IPS-NIHi11 (cell line): ENCODE measurements at places on chromosomes 3 and 15.

DNA sequence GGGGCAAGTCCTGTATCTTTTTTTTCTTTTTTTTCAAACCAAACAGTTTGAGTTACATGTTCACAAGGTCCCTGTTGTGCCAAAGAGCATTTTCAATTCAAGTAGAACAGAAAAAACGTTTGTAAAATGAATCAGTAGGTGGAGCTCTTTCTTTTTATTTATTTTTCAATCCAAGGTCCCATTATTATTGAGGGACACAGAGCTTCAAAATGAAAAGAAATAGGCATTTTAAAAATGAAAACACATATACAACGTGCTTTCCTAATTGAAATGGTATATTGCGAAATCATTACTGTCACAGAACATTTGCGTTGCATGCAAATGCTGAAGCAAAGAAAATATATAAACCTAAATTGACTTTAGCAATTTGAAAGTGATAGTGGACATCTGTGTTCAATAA is 711.0 kb downstream of the MECOM start:
- no peak for DNase-seq

GRCh38 chr3:139518306-139518705 is 21.2 kb downstream of the RBP1 start:
- DNase-seq, result no peak

GRCh38 chr3:44184319-44184953 is 57.2 kb upstream of the TOPAZ1 start:
- DNase-seq, result peak; percentile 10

- no peak for DNase-seq
Observed at GRCh38 chr3:97515076-97515475, 249.5 kb upstream of the ARL6 start.

- no peak for DNase-seq
Observed at GRCh38 chr3:155704771-155705559, 39.9 kb downstream of the PLCH1 start.

GRCh38 chr3:178990293-178990692 is 81.3 kb downstream of the ZMAT3 start:
- no peak for DNase-seq

DNA sequence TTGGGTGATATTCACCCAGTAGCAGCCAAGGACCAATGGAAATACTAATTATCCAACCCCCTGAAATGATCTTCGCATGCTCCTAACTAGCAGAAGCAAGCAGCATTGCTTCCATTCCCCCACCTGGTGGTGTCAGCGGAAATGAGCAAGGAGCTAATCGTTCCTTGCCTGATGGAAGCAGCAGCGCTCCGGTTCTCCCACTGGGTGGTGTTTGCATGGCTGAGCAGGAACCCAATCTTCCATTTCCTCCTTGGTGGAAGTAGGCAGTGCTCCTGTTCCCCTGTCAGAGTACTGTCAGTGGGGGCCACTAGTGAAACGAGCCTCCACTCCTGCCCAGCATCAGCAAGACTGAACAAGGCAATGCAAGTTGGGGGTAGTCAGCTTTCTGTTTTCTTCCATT is 311.5 kb downstream of the CACNA2D3 start:
- peak; percentile 77 for DNase-seq

- no peak for DNase-seq
Observed at GRCh38 chr3:131786386-131786785, 248.4 kb downstream of the CPNE4 start.

DNA sequence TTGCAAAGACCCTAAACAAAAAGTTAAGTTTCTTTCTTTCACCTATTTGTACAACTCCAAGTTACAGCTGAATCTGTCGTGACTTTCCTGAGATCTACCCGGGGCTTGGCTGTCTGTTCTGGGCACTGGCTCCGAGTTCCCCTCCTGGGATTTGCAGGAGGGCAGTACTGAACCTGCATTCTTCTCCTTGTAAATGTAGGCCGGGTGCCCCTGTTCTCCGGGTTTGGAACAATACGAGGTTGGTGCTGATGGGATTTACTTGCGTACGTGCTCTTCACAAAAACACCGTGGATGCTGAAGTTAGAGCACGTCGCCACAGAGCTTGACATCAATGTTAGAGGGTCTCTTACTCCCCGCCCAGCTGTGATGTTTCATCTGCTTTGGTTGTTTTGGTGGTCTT is 48.1 kb downstream of the KLHL25 start:
- DNase-seq, result no peak

- DNase-seq, result no peak
Observed at GRCh38 chr15:78921517-78921916, 23.3 kb downstream of the CTSH start.

DNA sequence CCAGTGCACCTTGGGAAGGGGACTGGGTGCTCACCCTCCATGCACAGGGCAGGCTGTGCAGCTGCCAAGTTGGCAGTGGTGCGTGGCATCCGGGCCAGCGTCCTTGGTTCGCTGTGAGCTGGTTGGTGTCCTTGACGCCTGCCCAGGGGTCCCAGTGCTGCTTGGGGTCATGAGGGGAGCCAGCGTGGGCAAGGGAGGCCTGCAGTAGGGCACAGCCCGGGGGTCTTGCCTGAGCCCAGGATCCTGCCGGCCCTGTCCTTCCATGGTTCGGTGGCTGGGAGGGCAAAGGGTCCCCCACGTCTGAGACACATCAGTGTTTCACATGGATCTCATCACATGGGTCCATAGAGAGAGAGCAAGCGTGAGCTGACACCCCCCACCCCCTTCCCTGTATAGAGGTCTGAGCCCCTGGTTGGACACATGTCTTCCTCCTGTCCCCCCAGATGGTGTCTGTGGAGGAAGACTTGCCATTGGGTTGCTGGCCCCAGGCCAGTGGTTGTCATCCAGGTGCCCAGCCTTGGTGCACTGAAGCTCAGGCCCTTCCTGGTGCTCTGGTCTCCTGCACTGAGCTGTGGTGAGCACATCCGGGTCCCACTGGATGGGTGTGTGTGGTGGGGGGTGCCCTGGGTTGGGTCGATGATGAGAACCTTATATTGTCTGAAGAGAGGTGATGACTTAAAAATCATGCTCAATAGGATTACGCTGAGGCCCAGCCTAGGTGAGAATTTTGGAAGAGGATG is 232.3 kb downstream of the SNRPN start:
- DNase-seq, result no peak

GRCh38 chr15:26739791-26740190 is 33.1 kb downstream of the GABRB3 start:
- no peak for DNase-seq

- DNase-seq, result no peak
Observed at GRCh38 chr3:197820550-197821335, 29.7 kb downstream of the LRCH3 start.

DNA sequence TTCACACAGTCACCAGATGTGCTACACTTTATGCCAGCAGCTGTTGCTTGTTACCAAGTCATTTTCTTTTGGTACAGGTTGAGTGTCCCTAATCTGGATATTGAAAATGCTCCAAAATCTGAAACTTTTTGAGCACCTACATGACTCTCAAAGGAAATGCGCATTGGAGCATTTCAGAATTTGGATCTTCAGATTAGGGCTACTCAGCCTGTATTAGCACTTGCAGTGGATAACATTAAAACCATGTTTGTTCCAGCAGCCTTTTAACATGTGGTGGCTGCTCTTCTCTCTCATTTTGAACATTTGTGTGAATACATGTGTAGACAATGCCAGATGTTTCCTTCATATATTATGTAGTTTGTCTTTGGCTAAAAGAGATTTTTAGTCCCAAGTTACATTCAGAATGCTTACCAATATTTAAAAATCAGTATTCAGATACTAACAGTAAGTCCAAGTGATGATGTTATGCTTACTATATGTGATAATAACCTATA is 230.9 kb upstream of the UBE2E1 start:
- DNase-seq, result no peak

DNA sequence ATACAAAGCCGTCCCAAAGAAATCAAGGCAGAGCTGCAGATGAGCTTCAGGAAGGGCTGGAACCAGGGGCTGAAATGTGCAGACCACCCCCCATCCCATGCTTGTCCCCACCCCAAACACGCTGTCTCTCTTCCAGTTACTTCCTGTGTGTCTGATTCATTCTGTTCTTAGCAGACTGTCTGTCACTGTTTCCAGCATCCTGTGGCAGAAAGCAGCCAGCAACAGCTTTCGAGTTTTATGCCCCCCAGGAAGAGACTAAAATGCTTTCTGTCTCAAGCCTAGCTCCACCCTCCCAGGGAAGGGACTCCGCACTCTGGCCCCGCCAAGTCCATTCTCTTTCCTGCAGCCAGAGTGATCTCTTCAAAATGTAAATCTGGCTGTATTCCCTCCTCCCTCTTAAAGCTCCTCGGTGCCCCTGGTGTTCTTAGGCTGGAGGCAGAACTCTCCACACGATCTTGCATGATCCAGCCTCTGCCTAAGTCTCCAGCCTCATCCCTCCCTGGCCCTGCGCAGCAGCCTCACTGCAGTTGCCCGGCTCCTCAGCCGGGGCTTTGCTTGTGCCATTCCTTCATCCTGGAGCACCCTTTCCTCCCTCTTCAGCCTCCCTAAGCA is 41.5 kb downstream of the HRH1 start:
- DNase-seq, result no peak

DNA sequence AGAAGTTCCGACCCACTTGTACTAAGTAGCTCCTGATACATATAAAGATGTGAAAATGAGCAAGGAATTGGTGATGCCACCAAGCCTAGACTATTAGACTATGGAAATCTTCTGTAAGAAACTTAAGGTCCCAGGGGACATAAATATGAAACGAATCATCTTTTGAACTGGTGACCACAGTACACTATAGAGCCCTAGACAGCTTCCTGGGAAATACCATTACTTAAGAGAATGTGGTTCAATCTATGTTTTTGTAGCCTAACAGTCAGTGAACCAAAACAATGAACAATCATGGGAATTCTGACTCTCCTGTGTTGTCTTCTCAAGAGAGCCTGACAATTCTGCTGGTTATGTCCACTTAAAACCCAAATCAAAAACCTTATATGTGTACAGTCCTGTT is 191.6 kb downstream of the GREM1 start:
- no peak for DNase-seq

- DNase-seq, result no peak
Observed at GRCh38 chr3:158847452-158847821, 45.6 kb downstream of the MFSD1 start.

- DNase-seq, result no peak
Observed at GRCh38 chr15:82959423-82959822, 6.9 kb upstream of the HOMER2 start.

DNA sequence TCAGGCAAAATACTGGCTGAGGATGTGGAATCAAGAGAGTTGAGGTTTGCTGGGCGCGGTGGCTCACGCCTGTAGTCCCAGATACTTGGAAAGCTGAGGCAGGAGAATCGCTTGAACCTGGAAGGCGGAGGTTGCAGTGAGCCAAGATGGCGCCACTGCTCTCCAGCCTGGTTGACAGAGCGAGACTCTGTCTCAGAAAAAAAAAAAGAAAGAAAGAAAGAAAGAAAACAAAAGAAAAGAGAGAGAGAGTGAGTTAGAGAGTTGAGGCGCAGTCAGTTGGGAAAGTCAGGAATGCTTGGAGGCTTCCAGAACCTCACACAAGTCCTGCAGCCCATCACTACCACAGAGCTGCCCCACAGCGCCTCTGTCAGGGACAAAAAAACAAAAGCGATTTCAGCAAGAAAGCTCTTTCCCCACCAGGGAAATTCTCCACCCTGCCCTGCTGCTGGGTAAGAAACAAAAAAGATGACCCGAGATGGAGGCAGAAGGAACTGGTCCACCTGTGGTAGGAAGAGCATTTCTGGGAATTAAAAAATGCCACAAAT is 13.8 kb downstream of the HDC start:
- DNase-seq, result no peak

DNA sequence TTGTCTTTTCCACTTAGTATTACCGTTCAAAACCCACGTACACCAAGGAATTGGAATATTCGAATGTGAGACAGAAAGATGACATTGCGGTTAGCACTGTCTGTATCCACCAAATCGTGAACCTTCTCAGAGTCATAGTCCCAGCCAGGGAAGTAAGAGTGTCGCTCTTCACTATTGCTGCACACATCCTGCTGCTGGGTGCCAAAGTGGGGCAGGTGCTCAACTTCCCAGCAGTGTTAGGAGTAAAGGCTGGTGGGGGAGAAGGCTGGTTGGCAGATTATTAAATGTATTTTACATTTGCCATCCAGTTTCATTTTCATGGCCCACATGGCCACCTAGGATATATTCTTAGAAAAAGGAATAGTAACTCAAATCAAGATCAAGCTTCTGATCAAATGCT is 65.1 kb downstream of the PTPRG start:
- no peak for DNase-seq

DNA sequence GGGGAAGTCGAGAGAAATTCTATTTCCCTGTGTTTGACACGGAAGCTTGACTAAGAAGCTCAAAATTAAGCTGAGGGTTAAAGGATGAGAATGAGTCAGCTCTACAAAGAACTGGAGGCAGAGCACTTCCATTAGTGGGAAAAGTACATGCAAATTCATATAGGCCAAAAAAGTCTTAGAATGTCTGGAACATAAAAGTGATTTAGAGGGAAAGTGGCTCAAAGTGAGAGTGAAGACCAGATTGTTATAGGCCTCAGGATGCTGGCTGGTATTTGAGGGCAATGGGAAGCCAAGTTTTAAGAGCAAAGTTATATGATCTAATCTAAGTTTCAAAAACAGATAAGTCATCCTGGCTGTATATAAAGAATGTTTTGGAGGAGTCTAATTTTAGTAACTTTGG is 857.3 kb downstream of the NAALADL2 start:
- DNase-seq, result no peak

GRCh38 chr15:87779746-87780145 is 476.8 kb downstream of the NTRK3 start:
- no peak for DNase-seq

DNA sequence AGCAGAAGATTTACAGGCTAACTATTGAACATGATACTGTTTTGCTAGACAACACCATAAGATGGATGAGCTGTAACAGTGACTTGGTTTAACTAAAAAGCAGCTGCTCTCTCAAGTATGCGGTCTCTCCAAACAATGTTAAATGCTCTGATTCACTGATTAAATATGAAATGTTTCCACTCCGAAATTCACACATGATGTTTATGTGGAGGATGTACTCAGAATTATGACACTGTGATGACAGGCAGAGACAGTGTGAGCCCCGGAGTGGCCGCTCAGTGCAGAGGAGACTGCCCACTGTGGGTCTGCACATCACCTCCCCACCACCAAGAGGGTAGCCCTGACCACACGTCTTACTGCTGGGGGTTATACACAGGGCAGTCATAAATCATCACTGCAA is 83.9 kb upstream of the MEX3B start:
- DNase-seq, result no peak

DNA sequence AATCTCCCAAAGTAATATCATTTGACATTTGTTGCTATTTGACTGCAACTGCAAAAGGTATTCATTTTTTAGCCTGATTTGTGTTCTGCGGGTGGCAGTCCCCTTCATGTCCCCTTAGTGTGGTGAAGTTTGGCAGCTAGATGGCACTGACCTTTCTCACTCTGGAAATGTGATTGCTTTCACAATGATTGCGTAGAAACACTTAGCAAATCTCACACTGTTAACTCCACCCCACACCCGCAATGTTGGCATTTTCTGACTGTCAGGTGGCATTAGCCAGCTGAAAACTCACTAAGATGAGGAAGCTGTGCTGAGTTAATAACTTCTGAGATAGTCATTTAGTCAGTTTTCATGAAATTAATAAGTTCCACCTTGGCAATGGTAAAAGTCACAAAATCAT is 76.9 kb downstream of the TRIM69 start:
- no peak for DNase-seq
